ENCODE measurements at places on chromosomes 1 and 21. TPM values are rescaled to one million over a fixed set of nuclear protein-coding genes. Genes with fewer than 3 reads are reported as not detected.

TSTD1 gene
- 113 TPM for total RNA-seq

- no peak for DNase-seq
- H3K4me1 ChIP-seq: no peaks in the 10 kb centered on the region
- no peak overlapping the region for H3K27ac ChIP-seq
These were observed 120.7 kb downstream of the SMYD2 start for GRCh38 chr1:214401666-214402065.

BRDT gene
- not detected for total RNA-seq

DNA sequence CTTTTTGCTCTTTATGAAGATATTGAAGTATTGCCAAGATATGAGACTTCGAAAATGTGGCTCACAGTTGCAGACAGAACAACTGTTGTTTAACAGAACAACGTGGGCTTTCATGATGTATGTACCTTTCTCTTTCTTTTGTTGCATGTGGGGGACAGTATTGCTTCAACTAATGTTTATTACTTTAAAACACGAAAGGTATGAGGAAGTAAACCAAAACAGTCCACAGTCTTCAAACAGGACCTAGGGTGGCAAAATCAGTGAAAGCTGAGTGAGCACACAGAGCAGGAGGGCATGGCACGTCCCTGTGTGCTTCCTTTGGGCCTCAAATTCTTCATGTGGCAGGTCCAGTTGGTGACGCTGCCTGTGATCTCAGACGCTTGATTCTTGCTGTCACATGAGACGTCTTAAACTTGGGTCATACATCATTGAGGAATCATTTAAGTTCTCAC lies 7.8 kb upstream of the CHAF1B start:
- no peak overlapping the region for H3K27ac ChIP-seq
- no peak overlapping the region for H3K4me3 ChIP-seq
- peaks cover 32% of the 10 kb centered on the region for H3K36me3 ChIP-seq
- no peaks in the 10 kb centered on the region for H3K4me1 ChIP-seq
- no peak for DNase-seq

TBCE gene
- 20.8 TPM for total RNA-seq

CCDC27 gene
- not detected for total RNA-seq

DNA sequence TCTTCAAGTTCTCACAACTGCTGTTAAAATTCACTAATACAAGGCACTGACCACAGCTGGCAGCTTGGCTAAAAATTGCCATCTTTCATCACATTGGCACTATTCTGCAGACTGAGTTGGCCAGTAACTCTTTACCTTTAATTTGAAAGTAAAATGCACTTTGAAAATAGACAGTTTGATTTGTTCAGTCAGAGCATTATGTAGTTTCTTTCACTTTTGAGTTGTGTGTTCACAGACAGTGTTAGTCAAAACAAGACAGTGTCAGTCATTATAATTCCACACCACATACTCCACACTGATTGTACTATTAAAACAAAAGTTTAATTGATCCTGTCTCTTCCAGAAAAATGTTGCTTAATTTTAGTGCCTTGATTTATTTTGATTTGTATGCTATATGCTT lies 160.7 kb downstream of the SDCCAG8 start:
- H3K27me3 ChIP-seq: no peaks in the 10 kb centered on the region
- no peak for DNase-seq
- H3K4me1 ChIP-seq: peaks cover 12% of the 10 kb centered on the region
- no peaks in the 10 kb centered on the region for H3K36me3 ChIP-seq
- H3K27ac ChIP-seq: no peak overlapping the region
- no peak overlapping the region for H3K4me3 ChIP-seq

- H3K27me3 ChIP-seq: no peaks in the 10 kb centered on the region
- DNase-seq: no peak
- H3K4me1 ChIP-seq: peaks cover 7% of the 10 kb centered on the region
- no peaks in the 10 kb centered on the region for H3K36me3 ChIP-seq
- no peak overlapping the region for H3K4me3 ChIP-seq
- H3K27ac ChIP-seq: no peak overlapping the region
These were observed 61.7 kb upstream of the GJA8 start for GRCh38 chr1:147840909-147841308.

GRCh38 chr21:18630446-18630845 lies 226.9 kb upstream of the TMPRSS15 start:
- no peak overlapping the region for H3K27ac ChIP-seq
- H3K4me1 ChIP-seq: no peaks in the 10 kb centered on the region
- H3K27me3 ChIP-seq: no peaks in the 10 kb centered on the region
- no peaks in the 10 kb centered on the region for H3K36me3 ChIP-seq
- no peak for DNase-seq

S100A14 gene
- total RNA-seq: 239 TPM

EPHB2 gene
- total RNA-seq: 4.4 TPM

DNA sequence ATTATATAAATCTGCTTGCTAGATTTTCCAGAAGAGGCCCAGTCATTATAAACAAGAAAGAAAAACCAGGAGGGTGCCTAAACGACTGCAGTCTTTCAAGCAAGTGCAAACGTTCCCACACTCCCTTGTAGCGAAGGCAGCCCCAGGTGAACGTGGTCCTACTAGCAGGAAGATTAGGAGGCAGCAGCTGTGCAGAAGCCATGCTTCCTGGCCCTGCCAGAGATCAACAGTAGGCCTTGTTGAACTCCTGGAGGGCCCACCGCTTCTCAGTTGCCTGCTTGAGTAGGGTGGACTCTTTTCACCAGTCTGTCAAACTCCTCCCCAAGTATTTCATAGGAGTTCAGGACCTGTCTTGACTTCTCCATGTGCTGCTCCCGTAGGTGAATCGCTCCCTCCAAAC lies 163.0 kb upstream of the GORAB start:
- no peaks in the 10 kb centered on the region for H3K27me3 ChIP-seq
- H3K27ac ChIP-seq: no peak overlapping the region
- no peak for DNase-seq
- H3K36me3 ChIP-seq: no peaks in the 10 kb centered on the region
- no peak overlapping the region for H3K4me3 ChIP-seq

DNA sequence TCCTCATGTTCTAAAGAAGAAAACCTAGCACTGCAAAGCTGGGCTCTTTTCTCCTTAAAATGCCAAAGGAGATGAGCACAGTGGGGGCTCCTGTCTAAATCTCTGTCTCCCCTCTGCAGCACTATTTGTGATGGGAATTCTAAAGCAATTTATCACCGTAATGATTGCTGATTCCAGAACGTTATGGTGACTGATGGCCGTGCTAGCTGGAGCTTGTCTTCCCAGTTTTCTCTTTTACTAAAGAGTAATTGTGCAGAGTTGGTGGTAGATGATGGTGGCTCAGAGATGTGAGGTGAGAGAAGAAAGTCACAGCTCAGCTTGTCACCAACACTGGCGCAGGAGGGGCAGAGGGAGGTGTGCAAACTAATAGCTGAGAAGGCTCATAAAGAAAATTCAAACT lies 60.7 kb upstream of the ATP2B4 start:
- no peaks in the 10 kb centered on the region for H3K36me3 ChIP-seq
- H3K27ac ChIP-seq: no peak overlapping the region
- no peaks in the 10 kb centered on the region for H3K4me1 ChIP-seq
- no peaks in the 10 kb centered on the region for H3K27me3 ChIP-seq
- H3K4me3 ChIP-seq: no peak overlapping the region
- DNase-seq: no peak

GRCh38 chr1:19750101-19750881 lies 49.4 kb downstream of the TMCO4 start:
- no peaks in the 10 kb centered on the region for H3K27me3 ChIP-seq
- DNase-seq: no peak
- no peak overlapping the region for H3K4me3 ChIP-seq
- H3K4me1 ChIP-seq: no peaks in the 10 kb centered on the region
- peaks cover 20% of the 10 kb centered on the region for H3K36me3 ChIP-seq
- H3K27ac ChIP-seq: no peak overlapping the region

DNA sequence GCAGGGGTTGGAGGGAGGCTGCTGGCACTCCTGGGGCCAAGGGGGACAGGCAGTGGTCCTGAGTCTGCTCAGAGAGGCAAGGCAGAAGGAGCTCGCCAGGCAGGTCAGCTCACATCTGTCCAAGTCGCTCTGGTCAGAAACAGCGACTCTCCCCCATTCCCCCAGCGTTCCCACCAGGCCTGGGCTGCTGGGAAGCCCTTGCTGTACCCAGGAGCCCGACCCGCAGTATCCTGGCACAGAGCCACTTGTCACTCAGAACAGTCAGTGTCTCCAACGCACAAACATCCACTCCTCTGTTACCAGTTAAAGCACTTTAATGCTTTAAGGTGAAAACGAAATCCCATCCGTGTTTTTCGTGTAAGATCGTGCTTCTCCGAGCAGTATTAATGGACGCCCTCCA lies 16.6 kb upstream of the CCDC27 start:
- no peak for DNase-seq
- peaks cover 4% of the 10 kb centered on the region for H3K4me1 ChIP-seq

SPAG17 gene
- 10.8 TPM for total RNA-seq

- peak overlapping the region; percentile 18 for H3K4me3 ChIP-seq
- peaks cover 10% of the 10 kb centered on the region for H3K36me3 ChIP-seq
- H3K4me1 ChIP-seq: peaks cover 36% of the 10 kb centered on the region
- peak overlapping the region; percentile 91 for H3K27ac ChIP-seq
- DNase-seq: peak; percentile 94
These were observed 683 bp upstream of the EFNA4 start for GRCh38 chr1:155062702-155063411.

FCRLA gene
- total RNA-seq: 1.0 TPM

GRCh38 chr1:56511364-56511763 lies 68.0 kb downstream of the PLPP3 start:
- peak; percentile 64 for DNase-seq
- H3K4me1 ChIP-seq: peaks cover 66% of the 10 kb centered on the region
- H3K4me3 ChIP-seq: no peak overlapping the region
- no peaks in the 10 kb centered on the region for H3K27me3 ChIP-seq

DNA sequence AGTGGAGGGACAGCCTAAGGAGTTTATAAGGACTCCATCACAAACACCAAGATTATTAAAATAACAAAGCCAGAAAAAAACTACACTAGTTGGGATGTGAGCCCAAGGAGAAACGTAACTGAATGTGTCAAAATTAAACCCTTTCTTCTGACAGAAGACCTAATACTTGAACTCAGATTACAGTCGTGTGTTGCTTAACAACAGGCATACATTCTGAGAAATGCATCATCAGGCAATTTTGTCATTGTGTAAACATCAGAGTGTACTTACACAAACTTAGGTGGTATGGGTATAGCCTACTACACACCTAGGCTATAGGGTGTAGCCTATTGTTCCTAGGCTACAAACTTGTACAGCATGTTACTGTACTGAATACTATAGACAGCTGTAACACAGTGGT lies 23.4 kb downstream of the DSTYK start:
- H3K4me3 ChIP-seq: no peak overlapping the region
- H3K27ac ChIP-seq: no peak overlapping the region
- no peaks in the 10 kb centered on the region for H3K36me3 ChIP-seq
- no peak for DNase-seq
- H3K4me1 ChIP-seq: peaks cover 42% of the 10 kb centered on the region

GRCh38 chr1:170678027-170678600 lies 14.2 kb downstream of the PRRX1 start:
- H3K4me3 ChIP-seq: no peak overlapping the region
- H3K27me3 ChIP-seq: no peaks in the 10 kb centered on the region
- DNase-seq: no peak
- H3K27ac ChIP-seq: no peak overlapping the region

DNA sequence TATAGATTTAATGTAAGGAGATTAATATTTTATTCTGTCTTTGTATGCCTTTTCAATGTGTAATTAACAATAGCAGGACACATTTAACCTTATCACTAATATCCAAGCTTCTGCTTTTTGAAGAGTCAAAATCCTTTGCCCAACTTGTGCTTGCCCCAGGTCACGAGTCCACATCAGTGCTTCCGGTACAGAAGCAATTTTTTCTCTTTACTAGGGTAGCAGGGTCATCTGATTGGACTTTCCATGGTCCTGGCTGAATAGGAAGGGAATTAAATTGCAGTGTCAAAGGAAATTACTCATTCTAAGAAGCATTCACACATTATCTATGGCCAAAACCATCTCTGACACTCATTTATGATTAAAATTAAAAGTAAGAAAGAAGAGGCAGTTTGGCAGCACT lies 460.5 kb upstream of the ADGRL2 start:
- H3K27me3 ChIP-seq: no peaks in the 10 kb centered on the region
- no peak for DNase-seq
- no peak overlapping the region for H3K4me3 ChIP-seq
- no peak overlapping the region for H3K27ac ChIP-seq
- no peaks in the 10 kb centered on the region for H3K4me1 ChIP-seq
- no peaks in the 10 kb centered on the region for H3K36me3 ChIP-seq

TAL1 gene
- 13.9 TPM for total RNA-seq

DNA sequence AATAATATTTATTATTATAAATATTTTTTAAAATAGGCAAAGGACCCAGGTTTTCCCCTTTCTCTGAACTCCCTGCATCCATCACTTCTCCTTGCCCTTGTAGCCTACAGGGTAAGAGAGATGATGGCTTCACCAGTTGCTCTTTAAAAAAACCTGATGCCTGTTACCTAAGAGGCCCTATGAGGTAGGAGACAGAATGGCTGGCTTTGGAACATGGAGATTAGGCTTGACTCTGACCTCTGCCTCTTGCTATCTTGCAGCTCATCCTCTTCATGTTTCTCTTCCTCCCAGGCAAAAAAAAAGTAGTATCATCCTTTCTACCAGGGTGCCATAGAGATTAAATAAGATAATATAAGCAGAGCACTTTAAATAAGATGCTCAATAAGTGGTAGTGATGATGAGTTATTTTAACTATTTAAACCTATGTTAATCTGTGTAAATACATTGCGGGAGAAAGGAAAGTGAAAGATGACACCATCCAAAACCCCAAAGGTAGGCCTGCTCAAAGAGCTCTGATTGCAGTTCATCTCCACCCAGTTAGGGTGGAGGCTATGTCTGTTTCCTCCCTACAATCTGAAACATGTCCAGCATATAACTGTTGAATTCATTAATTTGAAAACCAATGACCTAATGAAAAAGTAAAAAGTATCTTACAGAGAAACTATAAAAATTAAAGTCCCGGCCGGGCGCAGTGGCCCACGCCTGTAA lies 51.8 kb downstream of the RGS2 start:
- no peaks in the 10 kb centered on the region for H3K4me1 ChIP-seq
- H3K4me3 ChIP-seq: no peak overlapping the region
- H3K27ac ChIP-seq: no peak overlapping the region
- no peaks in the 10 kb centered on the region for H3K36me3 ChIP-seq
- no peaks in the 10 kb centered on the region for H3K27me3 ChIP-seq

CHRM3 gene
- total RNA-seq: 3.1 TPM

MRPL9 gene
- 27.6 TPM for total RNA-seq

CYP4A22 gene
- 3.1 TPM for total RNA-seq

- no peaks in the 10 kb centered on the region for H3K27me3 ChIP-seq
- H3K36me3 ChIP-seq: no peaks in the 10 kb centered on the region
- no peak overlapping the region for H3K27ac ChIP-seq
- no peaks in the 10 kb centered on the region for H3K4me1 ChIP-seq
These were observed 25.9 kb downstream of the IGFN1 start for GRCh38 chr1:201216395-201217085.

SHISA4 gene
- total RNA-seq: 10.8 TPM
